NCI-H774 (cell line): ENCODE measurements at places on chromosomes 5 and 9.

DNA sequence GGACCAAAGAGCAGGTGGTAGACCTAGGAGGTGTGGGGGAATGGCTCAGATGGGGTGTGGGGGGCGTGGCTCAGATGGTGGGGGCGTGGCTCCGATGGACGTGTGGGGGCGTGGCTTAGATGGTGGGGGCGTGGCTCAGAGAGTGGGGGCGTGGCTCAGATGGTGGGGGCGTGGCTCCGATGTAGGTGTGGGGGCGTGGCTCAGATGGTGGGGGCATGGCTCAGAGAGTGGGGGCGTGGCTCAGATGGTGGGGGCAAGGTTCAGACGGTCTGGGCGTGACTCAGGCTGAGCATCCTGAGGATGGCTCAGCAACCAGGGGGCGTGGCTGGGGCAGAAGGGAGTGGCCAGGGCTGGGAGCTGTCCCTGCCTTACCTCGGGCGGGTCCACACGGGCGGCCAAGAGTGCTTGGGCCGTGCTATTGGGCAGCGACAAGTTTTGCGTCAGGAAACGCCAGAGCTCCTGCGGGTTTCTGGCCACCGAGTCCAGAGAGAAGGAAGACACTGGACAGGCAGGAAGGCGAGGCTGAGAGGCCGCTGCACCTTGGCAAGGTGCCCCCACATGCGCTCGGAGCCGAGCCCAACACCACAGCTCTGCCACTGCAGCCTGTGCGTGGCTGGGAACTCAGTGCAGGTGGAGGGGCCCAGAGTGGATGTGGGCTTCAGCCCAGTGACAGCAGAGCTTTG is 5.9 kb downstream of the ABCA2 start:
- peak; percentile 85 for DNase-seq

DNA sequence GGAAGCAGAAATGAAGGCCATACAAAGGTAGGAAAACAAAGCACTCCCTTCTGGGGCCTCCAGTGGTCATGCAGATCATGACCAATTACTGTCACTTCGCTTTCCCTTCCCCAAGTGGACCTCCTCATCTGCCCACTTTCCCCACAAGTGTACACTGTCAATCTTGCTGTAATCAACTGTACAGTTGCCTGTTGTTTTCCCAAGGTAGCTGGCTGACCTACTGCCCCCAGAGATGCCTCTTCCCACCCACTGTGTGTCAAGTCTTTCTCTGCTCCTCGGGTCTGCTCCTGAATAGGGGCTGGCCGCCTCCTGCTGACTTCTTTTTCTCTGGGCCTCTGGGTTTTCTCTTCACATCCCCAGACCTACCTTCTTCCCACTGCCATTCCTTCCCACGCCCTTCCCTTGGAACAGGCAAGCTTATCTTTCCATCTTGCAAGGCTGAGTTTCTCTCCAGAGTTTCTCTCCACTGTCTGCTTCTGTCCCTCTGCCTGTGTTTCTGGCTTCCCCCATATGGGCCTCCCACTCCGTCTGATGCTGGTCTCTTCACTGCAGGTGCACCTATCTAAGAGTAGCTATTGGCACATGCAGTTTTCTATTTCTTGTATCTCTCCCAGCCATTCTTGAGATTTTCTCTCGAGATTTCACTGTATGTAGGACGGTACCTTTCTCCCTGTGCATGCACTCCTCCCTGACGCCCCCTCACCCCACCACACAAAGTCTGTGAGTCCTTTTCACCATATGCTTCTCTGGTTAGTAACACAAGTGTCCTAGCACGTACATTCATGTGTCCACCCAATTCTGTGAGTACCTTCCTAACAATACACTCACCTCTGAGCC is 2.4 kb downstream of the ELL2 start:
- no peak for DNase-seq

DNA sequence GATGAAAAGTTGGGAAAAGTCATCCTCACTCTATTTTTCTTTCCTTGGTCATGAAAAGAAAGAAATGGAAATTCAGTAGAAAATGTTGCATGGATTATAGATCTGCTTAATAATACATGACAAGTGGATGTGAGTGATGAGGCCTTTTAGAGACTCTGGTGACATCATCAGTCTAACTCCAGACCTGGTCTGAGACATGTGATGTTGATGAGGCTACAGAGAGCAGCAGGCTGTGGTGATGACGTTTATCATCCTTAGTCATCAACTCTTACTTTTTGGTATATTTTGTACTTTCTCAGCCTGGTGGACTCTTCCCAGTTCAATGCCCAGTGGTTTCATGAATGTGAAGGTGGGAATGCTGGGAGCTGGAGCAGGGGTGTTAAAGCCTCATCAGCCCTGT is 116.4 kb downstream of the TTLL11 start:
- DNase-seq: no peak

DNA sequence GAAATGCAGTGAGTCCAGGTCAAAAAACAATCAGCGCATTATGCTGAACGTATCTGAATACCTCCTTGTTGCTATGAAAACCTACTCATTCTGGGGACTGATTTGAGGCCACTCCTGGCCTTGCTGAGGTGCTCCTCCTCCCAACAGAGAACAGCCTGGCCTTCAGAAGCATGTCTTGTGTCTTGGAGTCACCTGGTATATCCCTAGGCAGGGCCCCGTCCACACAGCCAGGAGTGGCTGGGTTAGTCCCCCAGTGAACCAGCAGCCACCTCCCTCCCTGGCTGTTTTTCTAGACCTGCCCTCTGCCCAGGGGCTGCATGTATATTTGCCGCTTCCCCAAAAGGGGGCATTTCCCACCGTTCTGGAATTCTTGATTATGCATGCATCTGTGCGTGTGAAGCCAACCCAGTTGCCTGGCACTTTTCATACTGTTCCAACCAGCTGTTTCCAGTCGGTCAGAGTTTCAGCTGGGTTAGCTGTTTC is 99.2 kb upstream of the SPATA31C2 start:
- no peak for DNase-seq

- no peak for DNase-seq
These were observed 7.6 kb upstream of the ELOVL7 start for GRCh38 chr5:60851626-60852025.

DNA sequence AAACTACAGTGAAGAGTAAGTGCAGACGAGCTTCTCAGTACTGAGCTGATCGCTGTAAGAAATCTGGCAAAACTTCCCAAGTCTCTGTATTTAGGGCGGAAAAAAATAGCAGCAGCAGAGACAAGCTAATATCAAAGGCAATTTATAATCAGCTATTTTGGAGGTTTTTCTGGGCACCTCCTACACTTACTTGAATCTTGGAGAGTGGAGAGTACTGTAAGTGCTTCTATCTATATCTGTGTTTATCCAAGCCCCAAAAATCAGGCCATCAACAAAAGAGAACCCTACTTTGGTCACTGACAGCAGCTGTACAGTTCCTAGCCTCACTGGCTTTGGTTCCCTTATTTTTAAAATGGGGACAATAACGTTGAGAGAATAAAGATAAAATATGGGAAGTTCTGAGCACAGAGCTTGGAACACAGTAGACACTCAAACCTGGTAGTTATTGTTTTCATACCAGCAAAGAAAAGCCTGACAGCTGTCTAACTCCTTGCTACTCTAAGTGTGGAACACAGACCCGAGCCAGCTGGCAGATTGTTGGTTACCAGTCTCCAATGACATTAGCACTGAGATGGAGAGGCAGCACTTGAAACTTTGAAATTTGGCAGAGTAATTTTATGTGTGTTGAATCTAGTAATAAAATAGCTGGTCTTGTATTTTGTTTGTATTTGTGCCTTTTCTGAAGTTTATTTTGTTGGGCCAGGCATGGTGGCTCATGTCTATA is 96.0 kb upstream of the SLC28A3 start:
- no peak for DNase-seq
